ENCODE measurements at places on chromosomes 7 and 10.

DNA sequence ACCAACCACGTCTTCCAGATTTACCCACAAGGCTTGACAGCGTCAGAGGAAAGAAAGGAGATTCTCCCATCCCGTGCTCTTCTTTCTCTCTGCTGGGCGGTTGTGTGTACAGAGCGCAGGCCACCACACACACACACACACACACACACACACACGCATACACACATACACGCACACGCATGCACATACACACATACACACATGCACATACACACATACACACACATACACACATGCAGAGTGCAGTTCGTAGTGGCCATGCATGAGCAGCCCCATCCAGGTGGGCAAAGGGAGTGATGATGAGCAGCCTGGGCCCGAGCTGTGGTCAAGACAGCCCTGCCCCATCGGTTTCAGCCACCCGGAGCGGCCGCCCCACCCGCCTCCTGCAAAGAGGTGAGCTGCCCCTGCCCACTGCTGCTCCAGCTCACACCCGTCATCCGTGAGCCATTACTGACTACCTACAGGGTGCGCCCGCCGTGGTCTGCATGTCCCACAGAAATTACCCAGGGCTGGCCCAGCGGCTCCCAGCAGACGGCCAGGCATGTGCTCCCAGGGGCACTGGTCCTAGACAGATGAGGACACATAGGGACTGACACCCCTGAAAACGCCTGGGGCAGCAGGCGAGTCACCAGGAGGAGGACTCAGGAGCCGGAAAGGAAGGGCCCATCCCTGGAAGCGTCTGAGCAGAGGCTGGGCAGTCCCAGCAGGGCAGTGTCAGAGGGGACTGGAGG is 69.6 kb downstream of the ASB13 start:
- DNase-seq, result no peak

DNA sequence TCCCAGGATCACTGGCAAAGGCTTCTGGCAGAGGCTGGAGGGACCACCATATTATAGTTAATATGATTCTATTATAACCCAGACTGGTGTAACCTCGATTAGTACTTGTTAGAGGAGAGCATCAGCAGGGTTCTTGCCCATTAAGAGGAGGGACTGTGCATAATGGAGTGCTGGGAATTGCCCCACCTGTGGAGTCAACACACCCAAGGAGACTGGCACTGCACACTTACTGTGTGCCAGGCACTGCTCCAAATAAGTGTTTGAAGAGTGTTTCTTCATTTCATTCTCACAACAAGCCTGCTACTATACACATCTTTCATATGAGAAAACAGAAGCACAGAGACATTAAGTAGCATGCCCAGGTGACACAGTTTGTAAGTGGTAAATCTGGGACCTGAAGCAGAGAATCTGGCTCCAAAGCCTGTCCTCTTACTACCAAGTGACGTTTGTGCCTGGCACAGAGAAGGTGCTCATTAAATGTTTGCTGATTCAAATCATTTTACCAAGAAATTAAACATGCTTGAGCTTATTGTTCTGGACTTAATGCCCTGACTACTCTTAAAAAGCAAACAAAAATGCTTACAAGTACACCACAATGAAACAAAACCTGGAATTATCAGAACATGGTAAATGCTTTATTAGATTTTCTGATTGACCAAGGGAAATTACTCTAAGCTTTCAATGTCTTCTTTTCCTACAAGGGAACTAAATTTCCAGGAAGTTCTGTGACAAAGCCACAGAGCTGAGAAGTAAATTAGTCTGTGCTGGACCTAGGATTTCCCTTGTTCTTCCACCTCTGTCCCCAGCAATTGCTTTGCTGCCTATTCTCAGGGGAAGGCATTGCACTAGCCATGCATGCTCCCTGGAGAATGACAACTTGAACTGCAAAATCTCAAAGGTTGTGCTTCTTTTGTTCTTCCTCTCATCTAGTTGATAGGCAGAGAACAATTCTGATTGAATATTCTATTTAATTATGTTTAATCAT is 809 bp downstream of the SLC13A1 start:
- DNase-seq, result no peak

GRCh38 chr7:152076324-152076821 is 50.9 kb downstream of the GALNT11 start:
- DNase-seq, result no peak

DNA sequence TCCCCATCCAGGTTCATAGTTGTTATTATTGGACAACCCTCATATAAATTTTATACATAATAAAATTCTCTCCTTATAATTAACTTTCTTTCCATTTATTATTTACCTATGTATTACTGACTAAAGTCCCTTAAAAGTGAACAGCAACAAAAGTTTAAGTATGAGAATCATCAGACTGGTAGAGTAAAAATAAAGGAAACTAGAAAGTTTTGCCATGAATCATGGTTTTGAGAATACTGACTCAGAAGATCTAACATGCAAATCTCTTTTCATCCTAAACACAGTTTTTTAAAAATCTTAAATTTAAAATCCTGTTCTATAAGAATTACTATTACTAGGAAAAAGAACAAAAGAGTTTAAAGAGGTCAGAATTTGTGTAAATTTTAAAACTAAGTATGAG is 32.1 kb downstream of the HERC4 start:
- no peak for DNase-seq

DNA sequence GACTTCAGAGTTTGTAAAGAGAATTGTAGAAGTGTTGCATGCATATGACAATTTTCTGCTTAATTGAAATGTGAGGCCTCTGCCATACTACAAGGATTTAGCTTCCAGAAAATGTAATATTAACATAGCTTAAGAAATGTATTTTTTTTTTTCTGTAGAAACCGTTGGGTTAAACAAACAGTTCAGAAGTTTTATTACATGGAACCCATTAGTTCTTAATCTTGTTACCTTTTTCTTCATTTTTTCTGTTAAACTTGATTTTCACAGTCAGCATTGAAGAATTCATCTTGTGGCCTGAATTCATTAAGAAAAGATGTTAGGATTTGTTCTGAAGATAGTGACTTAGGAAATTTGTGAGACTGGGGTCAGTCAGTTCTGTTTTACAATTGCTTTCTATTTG is 4.9 kb downstream of the PTEN start:
- no peak for DNase-seq

GRCh38 chr10:21832821-21833130 is 170.8 kb downstream of the DNAJC1 start:
- no peak for DNase-seq

DNA sequence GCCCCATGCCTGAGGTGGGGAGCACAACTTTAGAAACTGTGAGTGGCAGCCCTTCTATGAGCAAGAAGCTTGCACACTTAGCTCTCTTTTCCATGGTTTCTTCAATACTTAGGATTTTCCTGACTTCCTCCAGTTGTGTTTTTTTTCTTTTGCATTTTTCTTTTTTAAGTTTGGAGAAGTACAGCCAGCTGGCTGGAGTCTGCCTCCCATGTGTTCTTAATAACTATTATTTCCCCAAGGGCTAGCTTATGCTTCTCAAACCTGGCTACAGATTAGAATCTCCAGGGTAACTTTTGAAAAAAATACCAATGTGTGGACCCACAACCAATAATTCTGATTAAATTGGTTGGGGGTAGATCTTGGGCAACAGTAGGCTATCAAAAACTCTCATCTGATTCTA is 37.4 kb upstream of the MEOX2 start:
- no peak for DNase-seq

DNA sequence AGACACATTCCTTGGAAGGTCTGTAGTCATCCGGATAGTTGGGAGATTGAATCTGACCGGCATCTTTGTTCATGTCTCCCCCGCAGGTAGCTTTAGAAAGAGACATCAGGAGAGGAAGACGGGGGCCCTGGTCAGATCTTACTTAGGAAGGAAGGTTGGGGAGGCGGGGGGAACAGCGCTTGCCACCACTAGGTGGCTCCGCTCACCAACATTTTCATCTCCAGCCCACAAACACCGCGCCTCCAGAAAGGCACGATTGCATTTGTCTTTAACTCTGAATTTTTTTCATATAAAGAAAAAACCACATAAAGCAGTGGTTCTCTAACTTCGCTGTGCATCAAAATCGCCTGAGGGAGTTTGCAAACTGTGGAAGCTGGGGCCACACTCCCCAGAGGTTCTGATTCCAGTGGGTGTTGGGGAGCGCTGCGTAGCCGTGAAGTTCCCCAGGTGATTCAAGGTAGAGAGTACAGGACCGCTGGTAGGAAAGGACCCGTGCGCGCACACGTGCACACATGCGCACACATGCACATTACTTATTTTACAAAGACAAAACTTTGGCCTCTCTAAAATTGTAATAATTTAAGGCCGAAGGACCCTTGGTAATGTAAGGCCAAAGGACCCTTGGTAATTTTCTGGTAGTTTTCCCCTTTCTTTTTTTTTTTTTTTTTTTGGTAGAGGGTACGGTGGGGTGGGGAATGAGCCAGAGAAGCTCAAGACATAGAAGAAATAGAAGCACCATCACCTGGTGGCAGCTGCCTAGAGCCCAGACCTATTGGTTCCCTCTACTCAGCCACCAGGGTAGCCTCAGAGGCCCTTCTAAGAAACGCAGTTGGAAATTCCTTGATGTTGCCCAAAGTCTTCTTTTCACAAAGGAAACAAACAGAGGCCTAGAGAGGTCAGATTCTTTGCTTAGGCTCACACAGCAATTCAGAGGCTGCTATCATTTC is 37.4 kb upstream of the OPALIN start:
- peak; percentile 66 for DNase-seq

Measured in activated naive CD4-positive, alpha-beta T cell treated with anti-CD3 and anti-CD28 coated beads, Interleukin-2, amount 50 U/mL, for 16 hours (primary cell).